ENCODE measurements at places on chromosomes 7 and 10. TPM values are rescaled to one million over a fixed set of nuclear protein-coding genes. Genes with fewer than 3 reads are reported as not detected.

LDB3 gene
- total RNA-seq = 25.0 TPM

CCDC172 gene
- not detected for total RNA-seq

DYDC2 gene
- 0.10 TPM for total RNA-seq

ITGA8 gene
- 17.5 TPM for total RNA-seq

SFTPD gene
- total RNA-seq = not detected

DNA sequence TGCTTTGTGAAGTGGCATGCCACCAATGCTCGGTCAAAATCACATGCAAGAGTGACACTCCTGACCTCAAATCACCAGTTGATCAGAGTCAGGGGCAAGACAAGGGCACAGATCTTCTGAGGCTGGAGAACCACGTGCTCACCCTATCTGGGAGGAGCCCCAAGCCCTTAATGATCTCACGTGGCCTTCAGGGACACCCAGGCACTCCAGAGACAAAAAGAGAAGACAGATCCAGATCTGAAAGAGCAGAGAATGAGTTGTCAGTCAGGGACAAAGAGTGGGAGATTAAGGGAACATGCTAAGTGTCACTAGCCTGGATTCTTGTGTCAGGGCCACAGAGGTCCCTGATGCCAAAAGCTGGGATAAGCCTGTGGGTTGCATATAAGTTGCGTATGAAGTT, 134.3 kb downstream of the PLXNA4 start:
- DNase-seq = no peak

DNA sequence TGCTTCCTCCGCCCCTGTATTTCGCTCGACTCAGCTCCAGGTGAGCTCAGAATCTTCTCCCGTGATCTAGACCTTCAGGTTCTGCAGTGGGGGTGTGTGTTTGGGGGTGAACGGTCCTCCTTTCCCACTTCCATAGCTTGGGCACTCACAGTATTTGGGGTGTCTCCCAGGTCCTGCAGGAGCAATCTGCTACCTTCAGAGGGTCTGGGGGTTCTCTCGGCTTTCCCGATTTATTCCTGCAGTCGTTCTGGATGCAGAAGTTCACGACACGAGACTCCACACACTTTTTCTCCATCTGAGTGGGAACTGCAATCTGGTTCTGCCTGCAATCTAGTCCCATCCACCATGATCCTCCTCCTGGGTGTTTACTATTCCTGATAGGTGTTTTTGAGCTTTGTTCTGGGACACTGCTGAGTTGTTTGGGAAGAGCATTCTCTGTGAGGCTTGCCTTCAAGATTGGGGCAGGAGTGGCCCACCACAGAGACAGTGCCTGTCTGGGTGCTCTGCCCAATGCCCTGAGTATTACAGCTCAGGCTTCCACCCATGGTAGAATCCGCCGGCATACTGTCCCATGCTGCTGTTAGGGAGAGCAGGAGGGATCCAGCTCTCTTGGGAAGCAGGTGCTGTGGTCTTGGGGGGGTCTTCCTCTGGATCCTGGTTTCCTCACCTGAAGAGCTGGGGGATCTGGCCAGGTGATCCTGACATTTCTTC, 29.8 kb downstream of the JAKMIP3 start:
- no peak for DNase-seq

DNA sequence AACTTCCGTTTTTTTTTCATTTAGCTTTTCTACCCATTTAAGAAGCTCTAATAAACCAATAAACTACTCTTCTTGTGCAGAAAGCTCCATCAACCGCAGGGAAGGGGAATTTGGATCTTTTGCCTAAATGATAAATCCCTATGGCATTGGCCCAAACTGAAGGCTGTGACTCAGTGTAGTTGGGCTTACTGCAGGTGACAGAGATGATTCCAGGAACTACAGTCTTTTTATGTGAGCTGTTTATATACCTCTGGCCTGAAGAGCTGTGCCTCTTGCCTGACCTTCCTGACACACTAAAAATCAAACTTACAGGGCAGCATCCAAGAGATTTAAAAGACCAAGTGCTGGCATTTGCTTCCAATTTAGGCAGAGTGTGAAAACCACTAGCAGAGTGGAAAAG, 25.2 kb downstream of the ABCB1 start:
- no peak for DNase-seq

GRCh38 chr7:1091644-1092027, 3.7 kb downstream of the GPER1 start:
- no peak for DNase-seq

- no peak for DNase-seq
Measured at GRCh38 chr10:34743814-34744213, 71.3 kb downstream of the PARD3 start.

- no peak for DNase-seq
Measured at GRCh38 chr10:133166828-133167692, 7.0 kb downstream of the KNDC1 start.

DNA sequence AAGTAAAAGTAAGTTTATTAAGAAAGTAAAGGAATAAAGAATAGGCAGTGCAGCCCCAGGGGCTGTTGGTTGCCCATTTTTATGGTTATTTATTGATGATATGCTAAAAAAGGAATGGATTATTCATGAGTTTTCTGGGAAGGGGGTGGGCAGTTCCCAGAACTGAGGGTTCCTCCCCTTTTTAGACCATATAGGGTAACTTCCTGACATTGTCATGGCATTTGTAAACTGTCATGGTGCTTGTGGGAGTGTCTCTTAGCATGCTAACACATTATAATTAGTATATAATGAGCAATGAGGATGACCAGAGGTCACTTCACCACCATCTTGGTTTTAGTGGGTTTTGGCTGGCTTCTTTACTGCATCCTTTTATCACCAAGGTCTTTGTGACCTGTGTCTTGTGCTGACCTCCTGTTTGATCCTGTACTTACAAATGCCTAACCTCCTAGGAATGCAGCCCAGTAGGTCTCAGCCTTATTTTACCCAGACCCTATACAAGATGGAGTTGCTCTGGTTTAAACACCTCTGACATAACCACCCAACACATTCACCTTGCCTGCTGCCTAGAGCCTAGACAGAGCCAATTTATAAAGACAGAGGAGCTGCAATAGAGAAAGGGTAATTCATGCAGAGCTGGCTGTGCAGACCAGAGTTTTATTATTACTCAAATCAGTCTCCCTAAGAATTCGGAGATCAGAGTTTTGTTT, 10.9 kb upstream of the ERCC6 start:
- DNase-seq = no peak

Data from skin of body (tissue), 3 donors.